NCI-H82 (cell line): ENCODE measurements at places on chromosomes 2 and 18.
A peak's percentile ranks its signal among the peaks of the same experiment; 100 is the strongest.

- no peak for DNase-seq
Measured at GRCh38 chr2:238929242-238930081, 81.6 kb downstream of the TWIST2 start.

- peak; percentile 59 for DNase-seq
Measured at GRCh38 chr2:134120406-134120732, 133.5 kb upstream of the MGAT5 start.

DNA sequence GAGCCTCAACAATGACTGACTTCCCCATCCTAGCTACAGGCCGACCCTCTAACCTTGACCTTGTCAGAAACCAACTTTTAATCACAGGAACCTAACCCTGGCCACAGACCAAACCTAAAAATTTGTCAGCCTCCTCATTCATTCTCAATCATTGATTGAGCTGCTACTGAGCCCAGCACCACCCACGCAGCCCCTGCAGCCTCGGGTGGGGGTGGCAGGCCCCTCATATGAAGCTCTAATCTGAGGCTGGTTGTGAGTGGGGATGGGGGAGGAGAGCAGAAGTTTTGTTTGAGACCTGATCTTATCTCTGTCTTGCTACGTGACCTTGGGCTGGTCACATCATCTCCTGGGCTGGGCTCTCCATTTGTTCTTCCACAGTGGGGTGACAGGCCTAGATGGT is 99.5 kb upstream of the EPAS1 start:
- DNase-seq, result no peak

GRCh38 chr18:45370255-45371010 is 244.8 kb upstream of the SLC14A2 start:
- no peak for DNase-seq

- peak; percentile 29 for DNase-seq
Measured at GRCh38 chr2:217804791-217805667, 197.8 kb downstream of the TNS1 start.

GRCh38 chr2:43075054-43075593 is 151.3 kb downstream of the ZFP36L2 start:
- DNase-seq, result no peak

DNA sequence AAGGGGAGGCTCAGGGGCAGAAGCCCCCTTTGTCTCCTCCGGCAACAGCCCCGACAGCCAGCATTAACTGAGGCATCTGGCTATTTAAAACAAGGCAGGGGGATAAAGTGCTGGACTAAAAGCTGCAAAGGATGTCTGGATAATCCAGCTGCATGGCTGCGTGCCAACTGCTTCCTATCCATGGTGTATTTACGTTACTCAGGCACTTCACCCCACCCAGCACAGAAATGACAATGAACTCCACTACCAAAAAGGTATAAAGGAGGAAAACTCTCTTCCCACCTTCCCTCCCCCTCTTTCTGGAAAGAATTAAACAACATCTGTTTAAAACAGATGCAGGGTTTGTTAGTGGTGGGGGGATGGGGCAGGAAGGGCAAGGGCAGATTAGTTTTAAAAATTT is 82.5 kb downstream of the SPRED2 start:
- peak; percentile 99 for DNase-seq

DNA sequence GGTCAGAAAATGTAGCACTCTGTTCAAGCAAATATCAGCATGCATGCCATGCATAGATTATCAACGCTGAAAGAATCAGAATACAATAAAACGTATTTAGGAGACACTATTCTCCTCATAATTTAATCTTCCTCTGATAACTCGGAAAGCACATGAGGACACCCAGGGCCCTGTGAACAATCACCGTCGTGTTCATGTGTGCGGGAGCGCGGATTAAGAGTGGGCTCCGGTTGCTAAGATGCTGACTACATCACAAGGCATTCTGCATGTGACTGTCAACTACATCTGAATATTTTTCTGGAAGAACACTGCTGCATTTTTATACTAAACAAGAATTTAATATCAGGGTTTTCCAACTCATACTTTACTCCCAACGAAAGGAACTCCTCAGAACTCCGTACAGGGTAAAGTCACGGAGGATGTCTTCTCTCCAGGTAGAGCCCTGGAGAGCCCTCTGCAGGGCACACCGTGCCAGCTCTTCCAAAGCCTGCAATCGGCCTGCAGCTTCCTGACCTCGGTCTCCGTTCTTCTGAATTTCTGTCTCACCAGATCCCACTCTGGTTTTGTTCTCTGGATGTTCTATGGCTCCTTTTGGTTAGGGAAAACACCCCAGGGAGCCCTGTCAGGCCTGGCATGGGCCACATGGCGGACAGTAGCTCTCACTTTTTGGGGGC is 59.6 kb downstream of the ZNF516 start:
- DNase-seq, result no peak
